ENCODE measurements at places on chromosomes 6 and 20.

DNA sequence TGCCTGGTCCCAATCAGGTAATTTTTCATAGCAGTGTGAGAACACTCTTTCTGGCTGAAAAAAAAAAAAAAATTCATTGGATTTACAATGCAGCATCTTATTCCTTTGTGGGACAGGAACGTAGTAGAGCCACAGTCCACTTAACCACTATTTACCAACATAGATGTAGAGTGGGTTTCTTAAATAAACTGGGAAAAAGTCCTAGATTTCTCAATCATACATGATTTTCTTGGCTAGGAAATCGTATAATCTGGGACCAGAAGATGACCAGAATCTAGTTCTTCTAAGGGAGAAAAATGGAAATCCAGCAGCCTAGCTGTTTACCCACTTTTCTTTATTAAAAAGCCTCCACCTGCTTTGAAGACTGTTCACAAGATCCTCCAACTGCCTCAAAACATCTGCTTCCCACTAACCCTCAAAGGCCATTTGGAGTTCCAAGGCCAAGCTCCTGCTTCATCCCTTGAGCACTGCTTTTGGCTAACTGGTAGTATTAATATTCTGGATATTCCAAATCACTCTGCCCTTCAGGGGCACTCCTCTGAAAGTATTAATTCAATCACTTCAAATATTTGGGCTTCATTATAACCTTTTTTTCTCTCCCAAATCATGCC, 70.4 kb downstream of the FYN start:
- DNase-seq = no peak

- no peak for DNase-seq
Measured at GRCh38 chr6:122704066-122704465, 75.5 kb upstream of the FABP7 start.

DNA sequence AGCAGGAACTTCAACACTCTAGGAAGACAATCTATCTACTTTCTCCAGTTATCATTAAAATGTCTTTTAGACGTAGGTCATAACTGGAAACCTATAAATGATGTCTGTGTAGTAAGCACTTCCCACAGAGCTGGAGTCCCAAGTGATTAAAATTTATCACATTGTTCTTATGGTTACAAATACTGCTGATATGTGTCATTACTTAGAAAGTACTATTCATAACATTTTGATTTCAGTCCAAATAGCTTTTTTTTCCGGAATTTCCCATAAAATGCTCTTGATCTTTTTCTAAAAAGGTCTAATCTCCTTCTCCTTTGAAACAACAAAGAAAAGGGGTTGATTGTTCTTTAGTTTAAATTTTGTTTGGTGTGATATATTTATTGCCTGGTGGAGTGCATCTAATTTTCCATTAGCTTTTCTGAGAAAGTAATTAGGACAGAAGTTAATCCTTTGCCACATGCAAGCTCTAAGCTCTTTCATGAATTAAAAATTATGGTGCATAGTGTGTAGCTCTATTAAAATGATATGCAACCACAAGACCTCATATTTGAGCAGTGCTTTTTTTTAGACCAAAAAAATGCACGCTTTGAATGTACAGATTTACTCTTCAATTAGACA, 132.7 kb upstream of the TCF21 start:
- DNase-seq = no peak

- no peak for DNase-seq
Measured at GRCh38 chr6:163813979-163814493, 399.5 kb downstream of the QKI start.

DNA sequence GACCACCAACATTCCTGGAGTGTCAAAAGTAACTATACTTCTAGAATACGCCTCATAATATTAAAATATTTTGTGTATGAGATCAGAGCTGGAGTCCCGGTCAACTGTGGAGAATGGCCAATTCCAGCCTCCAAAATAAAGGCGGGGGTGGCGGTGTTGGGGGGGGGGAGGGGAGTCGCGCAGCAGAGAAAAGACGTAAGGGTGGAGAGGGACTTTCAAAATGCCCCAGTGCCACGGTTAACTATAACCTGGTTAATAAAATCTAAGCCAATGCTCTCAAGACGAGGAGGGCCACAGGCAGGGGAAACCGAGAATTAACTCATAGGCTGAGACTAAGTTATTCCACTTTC, 1.3 kb downstream of the NUP153 start:
- DNase-seq = no peak

- no peak for DNase-seq
Measured at GRCh38 chr6:156703719-156704118, 73.5 kb upstream of the ARID1B start.

- DNase-seq = no peak
Measured at GRCh38 chr20:34099675-34100074, 12.4 kb downstream of the EIF2S2 start.

DNA sequence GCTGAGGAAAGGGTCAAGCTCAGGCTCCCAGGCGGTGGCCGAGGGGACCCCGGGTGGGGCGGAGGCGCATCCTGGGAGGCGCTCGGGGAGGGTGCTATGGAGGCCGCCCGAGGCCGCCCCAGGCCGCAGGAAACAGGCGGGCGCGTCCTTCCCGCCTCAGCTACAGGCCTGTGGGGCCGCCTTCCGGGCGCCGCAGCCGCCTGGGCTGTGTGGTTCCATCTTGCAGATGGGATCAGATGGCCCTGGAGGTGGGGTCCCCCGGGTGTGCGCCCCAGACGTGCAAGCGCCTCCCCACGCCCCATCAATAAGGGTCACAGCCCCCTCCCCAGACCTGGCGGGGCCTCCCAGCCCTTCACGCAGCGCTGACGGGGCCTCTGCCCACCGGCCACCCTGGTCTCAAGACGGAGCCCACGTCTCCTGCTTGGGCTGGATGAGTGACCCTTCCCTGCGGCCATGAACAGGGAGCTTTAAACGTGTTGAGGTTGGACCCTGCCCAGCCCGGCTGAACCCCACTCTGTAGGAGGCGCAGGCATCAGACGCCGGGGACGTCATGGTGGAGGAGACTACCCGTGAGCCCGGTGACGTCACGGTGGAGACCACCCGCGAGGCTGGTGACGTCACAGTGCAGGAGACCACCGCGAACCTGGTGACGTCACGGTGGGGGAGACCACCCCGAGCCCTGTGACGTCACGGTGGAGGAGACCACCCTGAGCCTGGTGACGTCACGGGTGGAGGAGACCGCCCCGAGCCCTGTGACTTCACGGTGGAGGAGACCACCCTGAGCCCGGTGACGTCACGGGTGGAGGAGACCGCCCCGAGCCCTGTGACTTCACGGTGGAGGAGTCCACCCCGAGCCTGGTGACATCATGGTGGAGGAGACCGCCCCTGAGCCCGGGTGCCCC, 267.0 kb downstream of the DLL1 start:
- no peak for DNase-seq

- no peak for DNase-seq
Measured at GRCh38 chr20:49187330-49187850, 744 bp downstream of the STAU1 start.

- no peak for DNase-seq
Measured at GRCh38 chr6:164693944-164694343, 615.5 kb downstream of the C6orf118 start.

DNA sequence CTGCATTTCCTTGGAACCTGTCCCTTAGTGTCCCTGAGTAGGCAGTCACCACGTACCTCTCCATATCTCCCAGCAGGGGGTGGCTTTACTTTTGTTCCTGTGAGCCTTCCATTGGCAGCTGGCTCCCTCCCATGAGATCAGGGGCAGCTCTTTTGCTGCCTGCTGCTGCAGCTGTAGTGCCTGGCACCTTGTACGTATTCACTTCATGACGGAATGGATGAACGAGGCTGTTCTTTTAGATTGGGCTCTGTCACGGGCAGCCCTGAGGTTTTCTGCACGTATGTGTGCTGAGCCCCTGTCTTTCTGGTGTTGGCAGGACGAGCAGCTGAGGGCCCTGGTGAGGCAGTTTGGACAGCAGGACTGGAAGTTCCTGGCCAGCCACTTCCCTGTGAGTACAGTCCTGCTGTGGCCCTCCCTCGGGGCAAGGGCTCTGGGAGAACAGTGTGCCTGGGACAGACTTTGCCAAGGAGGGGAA, 14.6 kb downstream of the MYBL2 start:
- no peak for DNase-seq

DNA sequence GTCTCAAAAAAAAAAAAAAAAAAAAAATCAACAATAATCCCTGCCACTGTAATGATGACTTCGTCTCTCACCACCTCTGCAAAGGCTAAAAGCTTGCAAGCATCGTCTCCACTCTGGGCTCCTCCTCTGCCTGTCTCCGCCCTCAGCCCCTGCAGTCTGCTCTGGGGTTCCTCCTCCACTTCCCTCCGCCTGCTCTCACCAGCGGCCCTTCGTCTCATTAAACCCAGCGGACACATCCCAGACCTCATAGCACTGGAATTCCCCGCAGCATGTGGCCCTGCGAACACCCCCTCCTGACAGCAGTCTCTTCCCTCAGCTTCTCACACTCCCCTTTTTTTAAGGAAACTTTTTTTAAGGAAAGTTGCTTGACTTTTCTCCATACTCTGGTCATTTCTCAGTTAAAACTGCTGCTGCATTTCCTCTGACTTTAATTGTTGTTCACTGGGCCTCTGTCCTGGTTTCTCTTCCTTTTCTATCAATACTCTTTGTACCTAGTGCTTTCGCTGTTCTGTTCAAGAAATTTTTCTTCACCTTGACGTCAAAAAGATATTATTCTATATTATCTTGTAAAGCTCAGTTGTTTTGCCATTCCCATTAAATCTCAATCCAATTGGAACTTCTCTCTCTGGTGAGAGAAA, 70.9 kb upstream of the PLEKHG1 start:
- no peak for DNase-seq

GRCh38 chr6:93418033-93418407, 1.3 kb downstream of the EPHA7 start:
- no peak for DNase-seq

DNA sequence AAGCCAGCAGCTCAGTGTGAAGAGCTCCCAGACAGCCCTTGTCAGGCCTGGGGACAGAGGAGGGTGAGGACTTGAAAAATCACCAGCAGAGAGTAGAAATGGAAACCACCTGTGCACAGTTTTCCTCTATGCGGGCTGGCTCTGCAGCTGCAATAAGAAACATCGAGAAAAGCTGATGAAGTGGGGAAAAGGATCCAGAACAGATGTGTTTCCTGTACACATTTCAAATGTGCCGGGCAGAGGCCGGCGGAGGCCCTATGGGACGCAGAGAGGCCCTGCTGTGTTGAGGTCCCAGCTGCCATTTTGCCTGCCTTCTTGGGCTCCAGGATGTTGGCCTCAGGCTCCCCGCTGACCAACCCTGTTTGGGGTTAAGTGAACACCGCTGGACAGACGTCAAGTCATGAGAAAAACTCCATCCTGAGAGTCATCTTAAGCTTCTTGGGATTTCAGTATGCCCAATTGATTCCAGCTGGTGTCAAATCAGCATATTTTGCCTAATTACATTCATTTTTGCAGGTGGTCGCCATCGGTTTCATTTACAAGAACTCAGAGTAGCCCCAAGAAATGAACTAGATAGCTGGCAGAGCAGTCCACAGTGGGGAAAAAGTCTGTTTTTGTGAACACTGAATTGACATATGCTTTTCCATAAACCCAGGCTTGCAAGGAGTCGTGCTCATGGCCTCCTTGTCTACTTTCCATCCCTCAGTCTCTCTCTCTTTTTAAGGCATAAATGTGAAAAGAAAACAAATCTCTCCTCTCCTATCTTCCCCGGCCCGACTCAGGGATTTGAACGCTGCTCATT, 150.4 kb upstream of the PHACTR3 start:
- no peak for DNase-seq

GRCh38 chr6:105058316-105058715, 101.4 kb downstream of the LIN28B start:
- DNase-seq = no peak

GRCh38 chr6:23414051-23414445, 712.0 kb upstream of the NRSN1 start:
- no peak for DNase-seq

GRCh38 chr20:54167909-54168872, 5.6 kb downstream of the CYP24A1 start:
- no peak for DNase-seq

- peak; percentile 47 for DNase-seq
Measured at GRCh38 chr20:50580016-50580747, 70.0 kb downstream of the PTPN1 start.

GRCh38 chr6:90970672-90971071, 383.8 kb upstream of the MAP3K7 start:
- DNase-seq = no peak

DNA sequence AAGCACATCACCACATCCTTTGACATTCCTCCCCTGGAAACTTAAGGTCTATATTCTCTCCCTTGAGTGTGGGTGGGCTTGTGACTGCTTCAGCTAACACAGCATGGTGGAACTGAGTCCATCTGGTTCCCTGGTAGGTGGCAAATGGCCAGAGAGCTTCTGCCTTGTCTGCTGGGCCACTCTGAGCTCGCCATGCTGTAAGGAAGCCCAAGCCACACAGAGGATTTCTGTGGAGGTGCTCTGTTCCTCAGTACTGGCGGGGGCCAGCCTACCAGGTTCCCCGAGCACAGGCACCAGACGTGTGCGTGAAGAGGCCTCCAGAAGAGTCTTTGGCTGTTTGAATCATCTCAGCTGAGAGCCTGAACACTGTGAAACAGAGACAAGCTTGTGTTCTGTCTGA, 41.6 kb upstream of the PMEPA1 start:
- DNase-seq = no peak

- DNase-seq = no peak
Measured at GRCh38 chr6:100881707-100882040, 545 bp upstream of the ASCC3 start.

DNA sequence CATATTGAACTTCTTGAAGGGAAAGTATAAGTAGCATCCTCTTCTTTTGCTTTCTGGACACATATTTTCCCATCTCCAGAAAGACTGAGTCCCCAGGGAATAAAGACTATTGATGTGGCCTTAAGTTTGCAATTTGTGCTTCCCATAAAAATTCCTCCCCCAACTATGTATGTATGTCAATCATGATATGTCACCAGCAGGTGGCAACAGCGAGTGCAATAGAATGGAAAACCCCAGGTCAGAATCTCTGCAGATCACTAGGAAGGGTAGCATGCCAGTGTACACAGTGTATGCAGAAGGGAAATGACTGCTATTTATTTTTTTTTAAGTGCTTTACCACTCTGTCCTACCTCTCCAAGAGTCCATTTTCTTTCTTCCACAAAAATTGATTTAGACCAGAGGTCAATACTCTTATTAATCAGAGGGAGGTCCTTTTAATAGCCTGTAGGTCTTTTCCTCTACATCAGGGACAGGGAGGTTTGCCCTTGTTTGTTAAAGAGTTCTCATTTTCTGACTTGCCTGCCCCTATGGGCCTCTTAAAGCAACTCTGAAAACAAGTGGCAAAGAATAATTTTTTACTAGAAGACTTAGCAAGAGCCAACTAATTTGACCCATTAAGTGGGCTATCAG, 61.4 kb downstream of the BMP2 start:
- DNase-seq = peak; percentile 19
